ENCODE measurements at places on chromosomes 12 and 14. TPM values are rescaled to one million over a fixed set of nuclear protein-coding genes. Genes with fewer than 3 reads are reported as not detected.

Gene KRT75
- total RNA-seq: 2.6 TPM

Gene CAPZA3
- total RNA-seq: not detected

Gene PRICKLE1
- total RNA-seq: 6.1 TPM

Gene BEGAIN
- total RNA-seq: 0.91 TPM

Gene RPGRIP1
- not detected for total RNA-seq

Gene LRP1-AS
- not detected for total RNA-seq

Gene FGF6
- total RNA-seq: not detected

Gene NINJ2
- total RNA-seq: not detected

Gene OR4E2
- total RNA-seq: not detected

Gene CISTR
- total RNA-seq: not detected

Gene HOXC9
- not detected for total RNA-seq

Gene RNASE2
- total RNA-seq: not detected

Gene TAMALIN
- 35.4 TPM for total RNA-seq

Gene PTPN21
- 4.4 TPM for total RNA-seq

Gene NGB
- total RNA-seq: not detected

Gene ACOT4
- total RNA-seq: 0.61 TPM

Gene LBHD2
- not detected for total RNA-seq

Gene CCDC177
- total RNA-seq: not detected

Gene SDS
- not detected for total RNA-seq

Gene KLHDC1
- 1.1 TPM for total RNA-seq

Gene WDHD1
- total RNA-seq: 19.0 TPM

Gene CLEC9A
- total RNA-seq: not detected

Gene LRFN5
- 0.30 TPM for total RNA-seq

Gene TPH2
- not detected for total RNA-seq

Gene MYBPC1
- total RNA-seq: not detected

Gene KRT74
- not detected for total RNA-seq

Gene SLC25A47
- not detected for total RNA-seq

Gene KRT79
- not detected for total RNA-seq

Gene FGF23
- not detected for total RNA-seq

All from epithelial cell of umbilical artery (primary cell).